ENCODE measurements at places on chromosomes 13 and 19. TPM values are rescaled to one million over a fixed set of nuclear protein-coding genes. Genes with fewer than 3 reads are reported as not detected.
A peak's percentile ranks its signal among the peaks of the same experiment; 100 is the strongest.

DNA sequence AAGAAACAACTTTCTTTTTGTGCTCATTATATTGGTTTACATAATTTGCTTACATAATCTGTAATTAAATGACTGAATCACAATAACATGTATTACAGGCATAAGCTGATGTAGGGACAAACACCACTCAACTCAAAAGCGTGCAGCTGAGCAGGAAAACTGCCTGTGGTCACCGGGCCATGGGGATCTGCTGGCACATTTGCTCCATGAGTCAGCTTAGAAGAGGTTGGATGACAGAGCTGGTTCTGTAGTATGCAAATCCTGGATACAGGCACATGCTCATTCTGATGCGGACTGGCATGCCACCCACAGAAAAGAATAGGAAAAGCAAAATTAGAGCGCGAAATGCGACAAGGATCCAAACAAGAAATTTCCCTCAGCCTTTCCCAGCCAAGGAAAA is 128.6 kb downstream of the USP12 start:
- peak; percentile 11 for DNase-seq

DNA sequence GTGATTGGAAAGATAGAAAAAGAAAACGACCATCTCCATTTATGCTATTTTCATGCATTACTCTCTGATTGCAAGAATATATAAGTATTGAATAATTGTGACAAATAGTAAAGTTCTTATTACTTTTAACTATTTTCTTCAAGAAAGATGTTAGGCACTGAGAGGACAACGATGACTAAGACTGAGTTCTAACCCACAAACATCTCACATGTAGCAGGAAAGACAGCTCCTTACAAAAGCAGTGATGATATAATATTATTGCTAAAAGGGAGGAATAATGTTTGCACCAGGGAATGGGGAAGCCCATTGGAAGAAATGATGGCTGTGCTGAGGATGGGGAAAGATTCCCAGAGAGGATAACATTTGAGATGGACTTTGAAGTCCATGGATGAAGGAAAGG is 22.6 kb downstream of the RXFP2 start:
- DNase-seq = no peak

- DNase-seq = no peak
Observed at GRCh38 chr13:27663947-27664346, 42.3 kb downstream of the POLR1D start.

DNA sequence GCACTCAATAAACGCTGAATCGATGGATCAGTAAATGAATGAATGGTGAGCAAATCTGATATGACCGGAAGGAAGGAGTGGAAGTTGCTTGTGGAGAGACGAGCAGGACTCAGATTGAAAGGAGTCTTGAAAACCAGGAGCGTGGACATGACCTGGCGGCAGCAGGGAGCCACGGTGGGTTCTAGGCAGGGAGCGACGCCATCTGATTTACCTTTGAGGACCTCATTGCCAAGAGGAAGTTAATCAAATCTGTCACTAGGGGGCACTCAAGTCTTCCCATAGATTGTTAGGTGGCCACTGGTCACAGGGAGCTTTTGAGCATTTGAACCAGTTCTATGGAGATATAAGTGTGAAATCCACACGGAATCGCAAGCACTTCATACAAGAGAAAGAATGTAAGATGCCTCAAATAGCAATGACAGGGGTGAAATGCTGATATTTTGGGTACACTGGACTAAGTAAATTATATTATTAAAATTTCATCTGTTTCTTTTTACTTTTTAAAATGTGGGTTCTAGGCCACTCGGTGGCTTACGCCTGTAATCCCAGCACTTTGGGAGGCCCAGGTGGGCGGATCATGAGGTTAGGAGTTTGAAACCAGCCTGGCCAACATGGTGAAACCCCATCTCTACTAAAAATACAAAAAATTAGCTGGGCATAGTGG is 9.2 kb upstream of the FBN3 start:
- DNase-seq = peak; percentile 22

- DNase-seq = no peak
Observed at GRCh38 chr19:53960187-53960586, 2.5 kb upstream of the CACNG8 start.

- DNase-seq = peak; percentile 62
Observed at GRCh38 chr19:45569619-45570421, 14.8 kb downstream of the OPA3 start.

GRCh38 chr13:29746148-29746677 is 104.2 kb downstream of the UBL3 start:
- no peak for DNase-seq

DNA sequence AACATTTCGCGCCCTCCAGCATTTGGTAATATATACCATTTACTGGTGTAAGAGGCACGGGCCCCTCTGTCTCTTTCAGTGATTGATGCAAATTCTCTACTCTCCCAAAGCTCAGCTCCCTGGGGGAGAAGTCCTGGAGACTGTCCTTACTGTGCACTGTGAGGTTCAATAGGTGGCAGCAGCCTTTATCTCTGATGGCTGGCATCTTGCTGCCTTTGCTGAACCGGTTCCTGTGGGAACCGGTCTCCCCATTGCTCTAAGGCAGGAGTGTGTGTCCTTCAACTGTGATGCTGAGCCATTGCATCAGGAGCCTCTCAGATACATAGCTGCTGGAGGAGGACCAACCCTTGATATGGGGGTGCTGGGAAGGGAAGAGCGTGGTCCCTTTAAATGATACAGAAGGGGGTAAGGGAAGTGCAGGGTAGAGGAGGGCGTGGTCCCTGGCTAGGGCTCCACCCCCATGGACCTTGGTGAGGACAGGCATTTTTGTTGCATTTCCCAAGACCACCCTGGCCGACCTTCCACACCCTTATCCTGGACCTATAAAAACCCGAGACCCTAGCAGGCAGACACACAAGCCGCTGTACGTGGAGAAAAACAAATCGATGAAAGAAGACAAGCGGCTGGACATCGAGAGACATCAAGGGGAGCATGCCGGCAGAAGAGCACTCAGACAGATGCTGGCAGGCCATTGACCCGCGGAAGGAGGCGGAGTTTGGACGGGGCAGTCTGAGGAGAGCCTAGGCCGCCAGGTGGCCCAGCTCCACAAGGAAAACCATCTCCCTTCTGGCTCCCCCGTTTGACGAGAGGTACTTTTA is 41.1 kb upstream of the GTF3A start:
- no peak for DNase-seq

The ZNF730 gene
- total RNA-seq = 1.4 TPM

The ZNF723 gene
- total RNA-seq = 0.14 TPM

The ATP8A2 gene
- 1.6 TPM for total RNA-seq

The CEACAM3 gene
- total RNA-seq = not detected

The SLAIN1 gene
- total RNA-seq = 29.3 TPM

The GRIN2D gene
- total RNA-seq = 0.28 TPM

The MYBPC2 gene
- 0.45 TPM for total RNA-seq

The GPR183 gene
- total RNA-seq = 4.3 TPM

The LAIR1 gene
- total RNA-seq = 10.1 TPM

The SMIM44 gene
- not detected for total RNA-seq

Data from activated naive CD8-positive, alpha-beta T cell treated with anti-CD3 and anti-CD28 coated beads for 36 hours (primary cell).